ENCODE measurements at places on chromosomes 4 and X.

- no peak for DNase-seq
These were observed 17.6 kb downstream of the TNIP3 start for GRCh38 chr4:121146530-121146929.

DNA sequence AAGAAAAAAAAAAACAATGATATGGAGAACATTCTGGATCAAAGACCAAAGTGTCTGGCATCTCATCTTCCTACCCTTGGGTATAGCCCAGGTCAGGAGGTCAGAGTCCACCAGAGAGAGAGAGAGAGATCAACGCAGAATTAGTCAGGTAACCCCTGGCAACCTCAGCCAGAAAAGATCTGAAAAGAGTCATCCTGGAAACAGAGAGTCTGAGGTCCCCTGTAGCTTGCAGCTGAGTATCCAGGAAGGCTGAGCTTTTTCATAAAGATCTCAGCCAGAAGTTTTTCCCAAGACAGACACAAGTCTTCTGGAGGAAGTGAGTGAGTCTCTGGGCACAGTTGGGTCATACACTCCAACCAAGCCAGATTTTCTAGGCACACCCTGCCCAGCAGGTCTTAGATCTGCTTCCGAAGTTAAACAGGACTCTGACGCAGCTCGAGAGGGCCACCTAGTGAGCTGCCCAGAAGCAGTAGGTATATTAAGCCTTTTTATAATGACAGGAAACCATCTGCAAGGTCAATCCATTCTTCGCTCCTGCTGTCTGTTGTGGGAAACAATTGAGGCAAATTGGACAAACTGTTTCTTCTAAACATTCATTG is 35.7 kb downstream of the ACE2 start:
- no peak for DNase-seq

DNA sequence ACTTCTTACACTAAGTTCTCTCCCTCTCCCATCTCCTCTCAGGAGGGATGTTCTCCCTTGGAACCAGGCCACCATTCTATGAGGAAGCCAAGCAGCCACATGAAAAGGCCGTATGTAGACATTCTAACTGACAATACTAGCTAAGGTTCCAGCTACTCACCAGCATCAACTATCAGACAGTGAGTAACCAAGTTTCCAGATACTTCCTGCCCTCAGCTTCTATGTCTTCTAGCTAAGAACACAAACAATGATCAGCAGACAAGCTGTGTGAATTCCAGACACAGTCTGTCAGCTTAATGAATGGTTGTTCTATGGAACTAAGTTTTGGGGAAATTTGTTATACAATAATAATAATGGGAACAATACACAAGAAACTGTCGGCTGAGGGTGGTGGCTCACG is 50.8 kb downstream of the SMIM14 start:
- DNase-seq, result no peak

DNA sequence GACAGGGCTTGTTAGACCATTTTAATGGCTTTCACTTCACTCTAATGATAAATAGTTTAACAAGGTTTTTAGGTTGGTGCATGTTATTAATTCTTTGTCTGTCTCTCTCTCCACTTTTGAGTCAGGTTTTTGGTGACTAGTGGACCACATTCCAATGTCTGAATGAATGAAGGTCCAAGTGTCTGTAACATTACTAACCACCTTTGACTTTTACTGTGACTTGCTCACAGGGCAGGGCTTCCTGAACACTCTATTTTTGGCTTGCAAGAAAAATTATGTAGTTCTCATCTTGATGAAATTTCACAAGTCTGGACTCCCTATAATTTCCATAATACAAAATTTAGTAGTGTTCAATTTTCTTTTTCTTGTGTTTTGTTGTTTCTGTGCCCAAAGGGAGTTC is 78.9 kb upstream of the BMPR1B start:
- no peak for DNase-seq

DNA sequence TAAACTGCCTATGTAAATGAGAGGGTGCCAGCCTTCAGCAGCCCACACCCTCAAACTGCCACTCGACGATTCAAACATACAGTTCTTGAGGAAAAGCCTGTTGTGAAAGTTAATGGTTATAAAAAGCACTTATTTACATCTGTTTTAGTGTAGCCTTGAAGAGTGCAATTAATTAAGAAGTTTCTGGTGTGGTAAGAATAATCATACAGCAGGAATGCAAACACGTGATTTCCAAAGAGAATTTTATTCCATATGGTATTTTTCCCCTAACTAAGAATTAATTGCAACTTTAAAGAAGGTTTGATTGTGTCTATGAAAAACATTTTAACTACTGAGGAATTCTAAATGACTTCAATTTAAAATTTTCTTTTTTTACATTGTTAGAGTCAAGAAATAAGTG is 176.3 kb upstream of the PITX2 start:
- no peak for DNase-seq

- no peak for DNase-seq
These were observed 85.0 kb upstream of the TENT5D start for GRCh38 chrX:80335062-80335830.
